Effector memory CD8-positive, alpha-beta T cell (primary cell): ENCODE measurements at places on chromosomes 7 and 10.

DNA sequence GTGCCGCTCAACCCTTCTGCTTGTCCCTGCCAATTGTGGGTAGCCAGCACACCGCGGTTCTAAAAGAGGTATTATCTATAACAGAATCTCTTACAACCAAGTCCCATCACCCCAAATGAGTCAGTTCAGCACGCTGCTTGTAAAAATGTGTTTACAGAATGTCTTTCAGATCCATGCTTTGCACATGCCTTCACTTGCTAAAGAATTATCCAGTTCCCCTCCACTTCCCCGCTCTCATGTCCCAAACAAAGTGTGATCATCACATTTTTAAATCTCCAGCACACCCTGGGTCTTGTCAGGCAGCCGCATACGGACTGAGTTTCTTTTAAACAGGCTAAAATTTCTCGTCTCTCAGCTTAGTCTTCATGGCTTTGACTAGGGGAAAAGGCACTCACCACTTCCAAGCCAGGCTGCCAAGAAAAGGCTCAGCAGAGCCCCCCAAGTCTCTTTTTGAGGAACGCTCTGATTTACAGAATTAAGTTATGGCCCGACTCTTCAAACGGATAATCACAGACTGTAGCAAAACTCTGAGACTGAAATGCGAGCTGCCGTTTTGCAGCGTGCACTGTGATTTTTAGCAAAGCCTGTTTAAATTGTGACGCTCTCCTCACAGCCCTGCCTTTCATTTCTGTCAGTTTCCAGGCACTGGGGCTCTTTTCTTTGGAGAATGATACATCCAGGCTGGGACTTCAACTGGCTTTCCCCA lies 29.8 kb upstream of the FGFR2 start:
- DNase-seq, result no peak

DNA sequence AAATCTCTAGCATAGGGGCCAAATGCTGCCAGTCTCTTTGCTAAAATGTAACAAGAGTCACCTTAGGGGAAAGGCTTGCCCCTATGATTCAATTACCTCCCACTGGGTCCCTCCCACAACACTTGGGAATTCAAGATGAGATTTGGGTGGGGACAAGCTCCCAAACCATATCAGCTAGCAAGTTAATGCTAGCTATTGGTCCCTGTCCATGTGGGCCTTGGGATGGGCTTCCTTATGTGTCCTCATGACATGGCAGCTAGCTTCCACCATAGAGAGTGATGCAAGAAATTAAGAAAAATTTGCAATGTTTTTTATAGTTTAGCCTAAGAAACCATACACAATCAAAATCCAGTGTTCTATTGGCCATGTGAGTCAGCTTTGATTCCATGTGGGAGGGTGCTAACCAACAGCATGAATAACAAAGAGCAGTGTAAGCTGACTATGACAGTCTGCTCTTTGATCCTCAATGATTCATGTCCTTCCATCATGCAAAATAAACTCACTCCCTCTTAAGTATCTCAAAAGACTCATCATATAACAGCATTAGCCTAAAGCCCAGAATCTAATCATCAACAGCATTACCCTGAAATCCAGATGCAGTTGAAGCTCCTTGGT lies 21.7 kb upstream of the ZNF365 start:
- no peak for DNase-seq

DNA sequence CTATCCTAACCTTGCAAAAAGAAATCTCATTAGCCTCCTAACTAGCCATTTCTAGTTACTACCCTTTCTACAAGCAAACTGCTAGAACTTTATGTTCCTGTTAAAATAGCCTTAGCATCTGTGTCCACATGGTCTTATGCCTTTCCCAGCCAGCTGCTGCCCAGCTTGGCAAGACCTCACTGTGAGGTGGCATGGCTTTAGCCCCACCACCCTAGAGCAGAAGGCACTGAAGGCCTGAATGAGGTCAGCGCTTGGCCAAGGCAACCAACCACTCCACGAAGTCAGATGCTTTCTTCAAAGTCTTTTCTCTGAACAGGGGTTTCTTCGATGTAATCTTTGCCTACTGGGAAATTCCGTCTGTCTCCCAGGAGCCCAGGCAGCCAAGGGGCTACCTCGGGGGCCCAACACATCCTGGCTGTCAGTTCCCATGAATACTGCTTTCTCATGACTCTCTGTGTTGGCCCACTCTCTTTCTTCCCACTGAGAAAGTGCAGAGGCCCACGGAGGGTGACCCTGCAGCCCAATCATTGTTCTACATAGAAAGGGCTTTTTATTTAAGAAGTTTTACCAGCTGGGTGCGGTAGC lies 41.6 kb downstream of the POLR3A start:
- no peak for DNase-seq

- DNase-seq, result no peak
Measured at GRCh38 chr7:77783545-77783944, 14.7 kb downstream of the TMEM60 start.

- no peak for DNase-seq
Measured at GRCh38 chr10:103542764-103543616, 49.5 kb downstream of the NEURL1 start.

- peak; percentile 39 for DNase-seq
Measured at GRCh38 chr10:30591249-30591670, 38.3 kb downstream of the LYZL2 start.
